Ammon's horn (tissue), 1 donor: ENCODE measurements at places on chromosomes 1 and 21.

- no peak for DNase-seq
Observed at GRCh38 chr1:3327936-3328590, 126.4 kb upstream of the ARHGEF16 start.

DNA sequence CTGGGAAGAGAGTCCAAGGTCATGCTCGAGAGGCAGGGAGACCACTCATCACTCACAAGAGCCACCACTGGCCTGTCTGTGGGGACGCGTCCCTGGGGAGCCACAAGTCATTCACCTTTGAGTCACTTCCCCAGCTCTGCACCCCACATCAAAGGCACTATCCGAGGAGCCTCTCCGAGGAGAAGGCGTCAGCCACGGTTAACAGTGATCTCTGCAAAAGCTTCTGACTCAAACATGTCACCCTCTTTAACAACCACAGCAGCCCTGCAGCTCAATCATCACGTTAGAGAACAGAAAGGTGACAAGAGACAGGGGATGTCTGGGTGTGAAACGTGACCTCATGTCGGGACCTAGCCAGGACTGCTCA is 9.0 kb downstream of the LRRC47 start:
- DNase-seq = no peak

GRCh38 chr1:41591891-41592290 is 107.4 kb upstream of the EDN2 start:
- no peak for DNase-seq

GRCh38 chr1:116508984-116509980 is 61.5 kb downstream of the CD58 start:
- DNase-seq = no peak

DNA sequence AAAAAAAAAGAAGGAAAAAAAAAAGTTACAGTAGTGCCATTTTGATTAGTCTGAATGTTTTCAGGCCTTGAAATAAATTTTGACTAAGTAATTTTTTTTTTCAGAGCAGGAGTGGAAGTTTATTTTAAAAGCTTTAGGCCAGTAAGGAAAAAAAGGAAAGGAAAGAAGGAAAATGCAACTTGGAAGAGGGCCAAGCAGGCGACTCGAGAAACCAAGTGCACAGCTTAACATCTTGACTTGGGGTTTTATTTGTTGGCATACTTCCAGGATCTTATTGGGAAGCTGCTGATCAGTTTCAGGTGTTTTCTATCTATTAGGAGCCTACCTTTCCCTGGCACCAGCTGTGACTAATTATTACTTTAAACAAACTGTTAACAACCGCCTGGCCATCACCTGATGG is 41.7 kb downstream of the ATF3 start:
- no peak for DNase-seq

- no peak for DNase-seq
Observed at GRCh38 chr1:40692429-40692895, 958 bp downstream of the NFYC start.

- DNase-seq = no peak
Observed at GRCh38 chr1:63794939-63795378, 21.1 kb downstream of the ROR1 start.

DNA sequence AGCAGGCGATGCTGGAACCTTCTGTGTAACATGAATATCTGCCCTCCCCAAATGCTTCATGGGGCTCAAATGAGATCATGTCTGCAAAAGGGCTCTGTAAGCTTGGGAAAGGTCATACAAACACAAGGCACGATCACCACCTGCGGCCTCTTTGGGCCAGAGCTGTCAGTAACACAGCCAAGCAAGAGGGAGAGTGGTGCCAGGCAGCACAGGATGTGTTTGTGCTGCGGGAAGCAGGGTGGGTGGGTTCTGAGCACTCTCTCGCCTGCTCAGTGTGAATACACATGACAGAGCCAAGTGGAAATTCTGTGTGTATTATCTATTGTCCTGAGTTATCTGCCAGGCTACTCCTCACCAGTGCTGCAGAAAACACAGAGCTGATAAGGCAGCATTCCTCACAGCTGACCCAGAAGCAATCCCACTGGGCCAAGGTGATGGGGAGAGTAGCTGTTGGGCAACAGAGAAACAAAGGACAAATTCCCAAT is 101.2 kb downstream of the LAMC2 start:
- peak; percentile 70 for DNase-seq
